ENCODE measurements at places on chromosomes 13 and 19. TPM values are rescaled to one million over a fixed set of nuclear protein-coding genes. Genes with fewer than 3 reads are reported as not detected.

The CATSPERD gene
- total RNA-seq = not detected

DNA sequence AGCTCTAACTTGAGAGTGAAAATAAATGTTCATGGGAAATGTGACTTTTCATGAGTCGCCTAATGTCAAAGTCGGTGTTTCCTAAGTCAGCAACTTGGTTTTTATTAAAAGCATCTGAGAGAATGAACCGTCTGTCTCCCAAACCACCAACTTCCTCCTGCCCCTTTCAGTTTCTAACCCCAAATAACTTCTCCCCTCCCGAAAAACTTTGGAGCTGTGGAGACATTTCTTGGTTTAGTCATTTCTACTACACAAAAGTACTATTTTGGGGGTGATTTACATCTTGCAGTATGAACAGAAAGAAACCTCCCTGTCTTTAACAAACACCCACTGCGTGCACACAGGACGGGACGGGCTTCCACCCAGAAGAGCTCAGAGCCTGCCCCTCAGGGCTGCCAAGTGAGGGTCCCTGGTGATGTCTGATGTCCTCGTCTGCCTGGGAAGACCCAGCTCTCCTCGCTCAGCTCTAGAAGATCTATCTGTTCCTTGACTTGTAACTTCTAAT lies 65.0 kb downstream of the RASA3 start:
- no peaks in the 10 kb centered on the region for H3K27me3 ChIP-seq
- H3K4me1 ChIP-seq = peaks cover 27% of the 10 kb centered on the region
- H3K36me3 ChIP-seq = no peaks in the 10 kb centered on the region

- H3K27me3 ChIP-seq = no peaks in the 10 kb centered on the region
- no peak for DNase-seq
- H3K4me1 ChIP-seq = no peaks in the 10 kb centered on the region
- no peak overlapping the region for H3K4me3 ChIP-seq
- H3K36me3 ChIP-seq = peaks cover 13% of the 10 kb centered on the region
These were observed 23.4 kb downstream of the CNFN start for GRCh38 chr19:42366673-42367072.

GRCh38 chr19:35025969-35026368 lies 4.3 kb upstream of the SCN1B start:
- H3K36me3 ChIP-seq = peaks cover 43% of the 10 kb centered on the region
- no peak overlapping the region for H3K4me3 ChIP-seq
- no peaks in the 10 kb centered on the region for H3K27me3 ChIP-seq
- H3K4me1 ChIP-seq = no peaks in the 10 kb centered on the region
- DNase-seq = no peak

The KL gene
- total RNA-seq = 1.5 TPM

- H3K36me3 ChIP-seq = no peaks in the 10 kb centered on the region
- no peak overlapping the region for H3K27ac ChIP-seq
- no peaks in the 10 kb centered on the region for H3K4me1 ChIP-seq
- H3K4me3 ChIP-seq = no peak overlapping the region
- H3K27me3 ChIP-seq = no peaks in the 10 kb centered on the region
- DNase-seq = no peak
These were observed 96.0 kb downstream of the CAB39L start for GRCh38 chr13:49347650-49348385.

The R3HDM4 gene
- 45.5 TPM for total RNA-seq

DNA sequence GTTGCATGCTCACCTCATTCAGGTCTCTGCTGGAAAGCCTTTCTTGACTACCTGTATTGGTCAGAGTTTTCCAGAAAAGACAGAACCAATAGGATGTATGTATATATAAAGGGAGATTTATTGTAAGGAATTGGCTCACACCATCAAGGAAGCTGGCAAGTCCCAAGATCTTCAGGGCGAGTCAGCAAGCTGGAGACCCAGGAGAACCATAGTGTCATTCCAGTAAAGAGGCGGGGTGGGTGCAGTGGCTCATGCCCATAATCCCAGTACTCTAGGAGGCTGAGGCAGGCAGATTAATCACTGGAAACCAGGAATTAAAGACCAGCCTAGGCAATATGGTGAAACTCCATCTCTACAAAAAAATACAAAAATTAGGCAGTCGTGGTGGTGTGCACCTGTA lies 30.4 kb upstream of the FARP1 start:
- no peak overlapping the region for H3K4me3 ChIP-seq
- no peaks in the 10 kb centered on the region for H3K36me3 ChIP-seq
- H3K27me3 ChIP-seq = no peaks in the 10 kb centered on the region
- peaks cover 5% of the 10 kb centered on the region for H3K4me1 ChIP-seq

DNA sequence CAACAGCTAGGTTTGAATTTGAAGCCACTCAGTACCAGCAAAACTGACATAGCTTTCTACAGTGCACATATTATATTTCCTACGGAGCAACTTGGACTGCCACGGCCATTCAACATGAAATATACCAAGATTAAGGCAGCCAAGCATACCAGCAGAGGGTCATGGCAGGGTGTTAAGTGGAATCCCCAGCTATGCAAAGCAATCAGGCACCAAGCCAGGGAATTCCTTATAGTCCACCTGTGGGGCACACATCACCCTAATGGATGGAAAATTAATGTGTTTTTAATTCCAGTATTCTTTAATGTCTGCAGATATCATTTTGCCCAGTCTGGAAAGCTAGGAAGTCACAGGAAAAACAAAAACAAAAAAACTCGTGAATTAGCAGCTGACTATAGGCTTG lies 1190.3 kb downstream of the EFNB2 start:
- no peaks in the 10 kb centered on the region for H3K4me1 ChIP-seq
- H3K27ac ChIP-seq = no peak overlapping the region
- no peaks in the 10 kb centered on the region for H3K36me3 ChIP-seq
- no peaks in the 10 kb centered on the region for H3K27me3 ChIP-seq
- no peak for DNase-seq

GRCh38 chr19:43820098-43820883 lies 6.8 kb upstream of the ZNF283 start:
- H3K27me3 ChIP-seq = peaks cover 20% of the 10 kb centered on the region
- H3K36me3 ChIP-seq = no peaks in the 10 kb centered on the region
- H3K27ac ChIP-seq = no peak overlapping the region
- no peak for DNase-seq
- no peaks in the 10 kb centered on the region for H3K4me1 ChIP-seq
- no peak overlapping the region for H3K4me3 ChIP-seq

The RHPN2 gene
- total RNA-seq = 12.1 TPM

GRCh38 chr13:106989876-106990275 lies 421.9 kb upstream of the ARGLU1 start:
- no peak overlapping the region for H3K4me3 ChIP-seq
- H3K36me3 ChIP-seq = no peaks in the 10 kb centered on the region
- peaks cover 20% of the 10 kb centered on the region for H3K27me3 ChIP-seq
- no peak for DNase-seq
- H3K27ac ChIP-seq = no peak overlapping the region
- no peaks in the 10 kb centered on the region for H3K4me1 ChIP-seq

DNA sequence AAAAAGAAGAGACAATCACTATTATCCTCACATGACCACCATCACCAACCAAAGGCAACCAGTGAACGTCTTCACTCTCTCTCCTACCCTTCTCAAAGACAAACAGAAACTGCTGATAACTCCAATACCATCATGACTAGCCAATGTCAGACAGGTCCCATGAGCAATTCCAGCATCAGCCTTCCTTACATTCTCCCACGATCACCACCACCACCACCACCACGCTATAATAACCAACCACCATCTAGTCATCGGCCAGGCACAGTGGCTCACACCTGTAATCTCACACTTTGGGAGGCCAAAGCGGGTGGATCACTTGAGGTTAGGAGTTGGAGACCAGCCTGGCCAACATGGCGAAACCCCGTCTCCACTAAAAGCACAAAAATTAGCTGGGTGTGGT lies 3.9 kb downstream of the MYO1F start:
- H3K27me3 ChIP-seq = no peaks in the 10 kb centered on the region
- no peak overlapping the region for H3K4me3 ChIP-seq
- peaks cover 10% of the 10 kb centered on the region for H3K4me1 ChIP-seq
- H3K27ac ChIP-seq = no peak overlapping the region

DNA sequence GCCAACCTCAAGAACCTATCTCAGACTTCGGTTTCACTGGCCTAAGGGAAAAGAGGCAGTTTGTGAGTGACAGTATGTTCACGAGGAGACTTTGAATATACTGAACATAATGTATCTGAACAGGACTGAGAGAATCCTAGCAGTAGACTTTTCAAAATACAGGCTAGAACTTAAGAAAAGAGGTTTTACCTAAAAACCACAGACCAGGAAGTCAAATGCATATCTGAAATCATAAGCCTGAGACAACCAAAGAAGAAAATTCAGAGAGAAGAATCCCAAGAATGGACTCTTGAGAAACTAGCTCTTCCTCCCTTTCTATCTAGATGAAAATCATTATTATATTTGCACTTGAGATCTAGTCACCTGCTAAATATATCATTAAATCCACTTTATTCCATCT lies 17.6 kb downstream of the MYCBP2 start:
- no peaks in the 10 kb centered on the region for H3K36me3 ChIP-seq
- H3K4me1 ChIP-seq = peaks cover 11% of the 10 kb centered on the region
- no peaks in the 10 kb centered on the region for H3K27me3 ChIP-seq
- H3K27ac ChIP-seq = no peak overlapping the region

DNA sequence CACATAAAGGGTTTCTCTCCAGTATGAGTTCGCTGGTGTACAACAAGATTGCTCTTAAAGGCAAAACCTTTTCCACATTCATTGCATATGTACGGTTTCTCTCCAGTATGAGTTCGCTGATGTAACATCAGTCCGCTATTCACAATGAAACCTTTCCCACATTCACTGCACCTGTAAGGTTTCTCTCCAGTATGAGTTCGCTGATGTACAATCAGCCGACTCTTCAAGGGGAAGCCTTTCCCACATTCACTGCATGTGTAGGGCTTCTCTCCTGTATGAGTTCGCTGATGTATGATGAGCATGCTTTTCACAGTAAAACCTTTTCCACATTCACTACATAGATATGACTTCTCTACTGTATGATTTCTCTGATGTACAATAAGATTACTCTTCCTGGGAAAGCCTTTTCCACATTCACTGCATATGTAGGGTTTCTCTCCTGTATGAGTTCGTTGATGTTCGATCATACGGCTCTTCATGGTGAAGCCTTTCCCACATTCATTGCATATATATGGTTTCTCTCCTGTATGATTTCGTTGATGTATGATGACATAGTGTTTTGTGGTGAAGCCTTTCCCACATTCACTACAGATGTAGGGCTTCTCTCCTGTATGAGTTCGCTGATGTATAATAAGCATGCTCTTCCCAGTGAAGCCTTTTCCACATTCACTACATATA lies 6.0 kb upstream of the ZNF614 start:
- H3K36me3 ChIP-seq = peaks cover 69% of the 10 kb centered on the region
- no peak overlapping the region for H3K4me3 ChIP-seq
- H3K27ac ChIP-seq = no peak overlapping the region
- no peaks in the 10 kb centered on the region for H3K4me1 ChIP-seq

DNA sequence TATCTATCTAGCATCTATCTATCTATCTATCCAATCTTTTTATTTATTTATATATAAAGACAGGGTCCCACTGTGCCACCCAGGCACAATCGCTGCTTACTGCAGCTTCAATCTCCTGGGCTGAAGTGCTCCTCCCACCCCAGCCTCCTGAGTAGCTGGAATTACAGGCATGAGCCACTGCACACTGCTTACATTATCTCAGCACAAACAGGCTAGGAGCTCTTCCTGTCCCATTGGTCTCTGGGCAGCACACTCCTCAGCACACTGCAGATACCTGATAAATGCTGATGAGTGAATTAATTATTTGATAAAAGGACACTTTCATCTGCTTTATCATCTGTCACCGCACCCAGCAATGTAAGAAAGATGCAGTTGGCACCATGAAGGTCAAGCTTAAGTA lies 16.1 kb downstream of the ZNF562 start:
- DNase-seq = no peak
- H3K27ac ChIP-seq = no peak overlapping the region
- H3K36me3 ChIP-seq = peaks cover 45% of the 10 kb centered on the region
- no peaks in the 10 kb centered on the region for H3K4me1 ChIP-seq

Measured in A673 (cell line).